Activated T-cell treated with anti-CD3 and anti-CD28 coated beads for 48 hours (primary cell): ENCODE measurements at places on chromosomes 2 and 18.

GRCh38 chr2:16006537-16007166, 66.3 kb downstream of the MYCN start:
- DNase-seq, result no peak

DNA sequence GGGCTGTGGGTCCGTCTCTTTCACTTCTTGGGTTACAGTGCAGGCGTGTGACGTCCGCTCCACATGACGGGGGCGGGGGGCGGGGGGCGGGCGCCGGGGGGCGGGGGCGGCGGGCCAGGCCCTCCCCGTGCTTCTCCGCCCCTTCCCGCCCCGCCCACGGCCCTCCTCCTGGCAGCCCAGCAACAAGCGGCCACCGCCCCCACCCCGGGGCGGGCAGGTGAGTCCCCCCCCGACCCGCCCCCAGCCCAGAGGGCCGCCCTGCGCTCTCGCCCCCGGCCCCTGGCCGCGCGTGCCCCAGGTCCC, 3.6 kb downstream of the ZNF516 start:
- peak; percentile 46 for DNase-seq

GRCh38 chr18:46812311-46812710, 55.5 kb upstream of the ST8SIA5 start:
- no peak for DNase-seq

- no peak for DNase-seq
Measured at GRCh38 chr2:177723235-177723634, 330.7 kb downstream of the AGPS start.

- no peak for DNase-seq
Measured at GRCh38 chr2:38293152-38293865, 83.8 kb downstream of the ATL2 start.

DNA sequence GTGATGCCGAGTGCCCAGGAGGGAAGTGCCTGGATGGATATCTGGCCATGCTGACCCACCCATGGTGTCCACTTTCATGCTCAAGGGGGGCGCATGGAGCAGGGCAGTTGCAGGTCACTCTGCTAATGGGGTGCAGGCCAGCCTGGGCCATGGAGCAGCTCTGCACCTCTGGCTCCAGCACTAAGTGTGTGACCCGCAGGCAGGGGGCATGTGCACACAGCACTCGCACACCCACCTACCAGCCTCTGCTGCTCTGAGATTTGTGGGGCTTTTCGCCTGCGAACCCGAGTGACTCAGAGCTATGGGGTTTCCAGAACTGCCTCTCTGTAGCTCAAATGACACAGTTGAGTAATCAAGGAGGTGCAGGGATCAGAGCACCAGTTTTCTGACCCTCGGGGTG, 66.2 kb downstream of the CYP26B1 start:
- DNase-seq, result no peak

- no peak for DNase-seq
Measured at GRCh38 chr2:177334940-177335543, 57.5 kb upstream of the AGPS start.

- no peak for DNase-seq
Measured at GRCh38 chr18:32072321-32072720, 19.4 kb upstream of the RNF138 start.

DNA sequence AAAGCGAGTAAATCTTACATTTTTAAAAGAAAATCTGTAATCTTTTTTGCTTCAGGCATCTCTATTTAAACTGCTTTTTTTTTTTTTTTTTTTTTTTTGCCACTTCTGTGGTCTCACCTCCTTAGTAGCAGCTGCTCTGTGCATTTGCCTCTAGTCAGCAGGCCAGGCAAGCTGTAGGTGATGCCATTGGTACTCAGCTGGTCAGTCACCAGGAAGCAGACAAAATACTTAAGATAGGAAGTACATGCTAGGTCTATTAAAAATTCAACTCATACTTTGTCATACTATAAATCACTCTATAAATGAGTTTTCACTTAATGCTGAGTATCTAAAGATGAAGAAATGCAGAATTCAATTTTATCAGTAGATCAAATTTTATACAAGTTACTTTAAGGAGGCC, 83.7 kb downstream of the KYNU start:
- no peak for DNase-seq

DNA sequence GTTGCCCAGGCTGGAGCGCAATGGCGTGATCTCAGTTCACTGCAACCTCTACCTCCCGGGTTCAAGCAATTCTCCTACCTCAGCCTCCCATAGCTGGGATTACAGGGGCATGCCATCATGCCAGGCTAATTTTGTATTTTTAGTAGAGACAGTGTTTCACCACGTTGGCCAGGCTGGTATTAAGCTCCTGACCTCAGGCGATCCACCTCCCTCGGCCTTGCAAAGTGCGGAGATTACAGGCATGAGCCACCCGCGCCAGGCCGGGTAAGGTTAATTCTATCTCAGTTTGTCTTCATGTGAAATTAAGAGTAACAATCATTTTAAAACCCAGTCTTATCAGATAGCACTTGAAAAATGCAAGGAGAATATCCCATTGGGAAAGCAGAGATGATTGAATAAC, 1681.7 kb upstream of the DDX18 start:
- DNase-seq, result no peak

- no peak for DNase-seq
Measured at GRCh38 chr2:180505203-180505602, 475.2 kb upstream of the UBE2E3 start.

DNA sequence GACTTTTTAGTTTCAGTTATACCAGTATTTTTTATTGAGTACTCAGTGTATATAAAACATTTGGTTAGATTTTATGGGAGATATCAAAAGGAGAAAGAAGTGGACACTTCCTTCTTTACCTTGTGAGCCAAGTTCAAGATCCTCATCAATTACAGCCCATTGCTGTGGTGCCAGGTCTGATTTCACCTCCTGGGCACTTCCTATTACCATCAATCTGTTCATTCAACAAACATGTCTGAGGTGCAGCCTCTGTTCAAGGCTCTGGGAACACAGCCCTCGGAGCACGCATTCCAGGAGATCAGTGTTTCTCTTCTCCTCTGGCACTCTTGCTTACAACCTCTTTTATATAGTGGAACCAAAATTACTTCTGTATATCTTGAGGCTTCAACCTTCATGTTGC, 171.4 kb upstream of the ALPP start:
- no peak for DNase-seq

GRCh38 chr2:104405623-104406022, 448.3 kb upstream of the POU3F3 start:
- no peak for DNase-seq
